ENCODE measurements at places on chromosomes 1 and 21.

DNA sequence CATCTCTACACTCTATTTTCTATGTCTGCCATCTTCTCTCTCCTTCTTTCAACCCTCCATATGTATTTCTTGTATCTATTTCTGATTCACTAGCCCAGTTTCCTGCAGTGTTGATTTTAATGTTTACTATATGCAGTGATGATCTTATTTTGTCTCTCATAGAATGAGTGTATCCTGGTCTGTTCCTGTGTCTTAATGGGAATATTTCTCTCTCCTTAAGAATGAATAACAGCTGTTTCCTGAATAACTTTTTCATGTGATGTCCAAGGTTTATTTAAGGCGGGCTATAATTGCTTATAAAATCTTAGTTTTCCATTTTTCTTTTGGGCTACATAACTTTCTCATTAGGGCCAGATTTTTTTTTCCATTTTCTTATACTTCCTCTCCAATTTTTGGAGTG, 144.5 kb downstream of the C1orf21 start:
- DNase-seq = no peak

DNA sequence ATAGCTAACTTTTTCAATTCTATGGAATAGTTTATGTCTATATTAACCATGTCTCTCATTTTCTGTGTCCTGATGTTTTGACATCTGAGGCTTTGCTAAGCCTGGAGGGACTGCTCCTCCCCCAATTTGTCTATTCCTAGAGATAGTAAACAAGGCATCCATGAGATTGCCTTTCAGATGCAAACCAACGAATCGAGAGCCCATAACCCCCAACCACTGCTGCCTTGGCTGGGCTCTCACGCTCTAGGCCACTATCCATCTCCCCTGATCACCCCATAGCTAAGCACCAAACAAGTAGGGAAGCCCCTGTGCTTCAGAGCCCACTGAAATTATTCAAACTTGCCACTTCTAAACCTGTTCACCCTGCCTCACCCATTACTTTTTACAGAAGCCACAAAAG, 437.7 kb downstream of the SETD4 start:
- no peak for DNase-seq

- DNase-seq = no peak
These were observed 24.8 kb downstream of the TM2D1 start for GRCh38 chr1:61699911-61700851.

GRCh38 chr21:26130249-26130881, 40.2 kb downstream of the APP start:
- DNase-seq = no peak

GRCh38 chr1:93093332-93094006, 14.4 kb downstream of the MTF2 start:
- DNase-seq = no peak

DNA sequence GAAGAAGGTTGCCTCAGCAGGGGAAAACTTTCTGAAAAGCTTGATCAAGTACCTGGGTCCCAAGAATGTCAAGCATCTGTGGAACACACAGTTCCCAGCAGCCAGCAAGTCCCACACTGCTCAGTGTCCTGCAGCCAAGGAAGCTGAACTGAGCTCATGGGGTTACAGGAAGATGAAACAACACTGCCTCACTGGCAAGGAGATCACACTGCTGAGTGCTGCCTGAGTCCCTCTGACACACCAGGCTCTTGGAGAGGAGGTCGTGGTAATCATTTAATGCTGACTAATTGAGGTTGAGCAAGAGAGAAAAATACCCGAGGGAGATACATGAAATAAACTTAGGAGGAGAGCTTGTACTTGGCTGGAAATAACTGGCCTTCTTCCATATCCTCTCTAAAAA, 75.2 kb downstream of the MPZL1 start:
- DNase-seq = no peak

- peak; percentile 90 for DNase-seq
These were observed 32.2 kb downstream of the BATF3 start for GRCh38 chr1:212667223-212668139.

- no peak for DNase-seq
These were observed 4.0 kb downstream of the SERPINC1 start for GRCh38 chr1:173913111-173913510.
